ENCODE measurements at places on chromosomes 6 and 20.
A peak's percentile ranks its signal among the peaks of the same experiment; 100 is the strongest.

- DNase-seq, result no peak
Observed at GRCh38 chr6:32980488-32981038, 12.2 kb downstream of the BRD2 start.

GRCh38 chr6:23316931-23317330 lies 747.6 kb downstream of the HDGFL1 start:
- no peak for DNase-seq

DNA sequence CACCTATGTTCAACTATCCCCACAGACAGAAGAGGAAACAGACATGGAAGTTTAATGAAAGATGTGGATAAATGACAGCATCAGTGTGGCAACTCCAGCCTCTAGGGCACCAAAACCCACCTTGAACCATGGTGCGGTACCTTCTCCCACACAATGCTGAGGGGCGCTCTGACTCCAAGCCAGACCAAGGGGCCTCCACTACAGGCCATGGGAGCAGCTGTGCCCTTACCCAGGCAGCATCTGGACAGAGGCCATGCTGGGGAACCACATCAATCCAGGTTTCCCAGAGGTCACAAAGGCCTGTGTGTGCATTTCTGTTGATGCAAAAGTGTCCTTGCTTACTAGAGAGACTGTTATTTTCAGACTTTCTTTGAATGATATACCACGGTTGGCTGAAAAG lies 4.1 kb downstream of the PRR18 start:
- no peak for DNase-seq

DNA sequence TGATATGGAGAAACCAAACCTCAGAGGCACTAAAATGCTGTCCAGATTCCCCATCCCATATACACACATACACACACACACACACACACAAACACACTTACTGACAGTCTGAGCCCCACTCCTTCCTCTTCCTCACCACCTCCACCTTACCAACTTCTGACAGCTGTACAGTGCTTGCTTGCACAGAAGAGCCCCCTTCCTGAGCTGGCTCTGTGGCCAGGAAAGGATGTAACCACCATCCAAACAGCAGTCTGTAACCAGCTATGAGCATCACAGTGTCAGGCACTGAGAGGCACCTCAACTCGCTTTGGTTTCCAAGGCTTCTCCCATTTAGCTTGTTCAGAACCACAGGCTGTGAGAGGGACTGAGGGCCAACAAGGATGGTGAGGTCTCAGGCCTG lies 5.9 kb upstream of the C6orf136 start:
- DNase-seq, result no peak

DNA sequence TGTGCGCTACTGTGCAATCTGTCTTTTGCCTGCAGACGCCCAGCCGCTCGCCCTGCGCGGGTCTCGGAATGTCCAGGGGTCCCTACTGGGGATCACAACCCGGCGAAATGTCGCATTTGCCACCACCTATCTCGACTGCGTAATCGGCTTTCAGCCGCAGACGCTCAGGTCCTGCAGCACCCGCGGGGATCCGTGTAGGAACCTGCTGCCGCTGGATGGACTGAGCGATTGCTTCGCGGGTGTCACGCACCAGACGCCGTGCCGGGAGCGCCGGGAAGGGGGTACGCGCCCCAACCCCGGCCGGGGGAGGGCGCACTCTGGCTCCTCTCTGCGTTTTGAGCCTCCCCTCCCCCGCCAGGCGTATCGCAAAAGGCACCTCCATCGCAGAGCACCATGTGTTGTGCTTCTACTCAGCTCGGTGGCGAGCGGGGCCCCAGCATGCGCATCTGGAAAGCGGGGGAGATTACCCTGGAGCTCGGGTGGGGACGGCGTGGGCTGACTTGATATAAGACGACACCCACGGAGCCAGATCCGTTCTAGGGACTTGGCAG lies 747 bp upstream of the PTPRA start:
- DNase-seq, result peak; percentile 88

DNA sequence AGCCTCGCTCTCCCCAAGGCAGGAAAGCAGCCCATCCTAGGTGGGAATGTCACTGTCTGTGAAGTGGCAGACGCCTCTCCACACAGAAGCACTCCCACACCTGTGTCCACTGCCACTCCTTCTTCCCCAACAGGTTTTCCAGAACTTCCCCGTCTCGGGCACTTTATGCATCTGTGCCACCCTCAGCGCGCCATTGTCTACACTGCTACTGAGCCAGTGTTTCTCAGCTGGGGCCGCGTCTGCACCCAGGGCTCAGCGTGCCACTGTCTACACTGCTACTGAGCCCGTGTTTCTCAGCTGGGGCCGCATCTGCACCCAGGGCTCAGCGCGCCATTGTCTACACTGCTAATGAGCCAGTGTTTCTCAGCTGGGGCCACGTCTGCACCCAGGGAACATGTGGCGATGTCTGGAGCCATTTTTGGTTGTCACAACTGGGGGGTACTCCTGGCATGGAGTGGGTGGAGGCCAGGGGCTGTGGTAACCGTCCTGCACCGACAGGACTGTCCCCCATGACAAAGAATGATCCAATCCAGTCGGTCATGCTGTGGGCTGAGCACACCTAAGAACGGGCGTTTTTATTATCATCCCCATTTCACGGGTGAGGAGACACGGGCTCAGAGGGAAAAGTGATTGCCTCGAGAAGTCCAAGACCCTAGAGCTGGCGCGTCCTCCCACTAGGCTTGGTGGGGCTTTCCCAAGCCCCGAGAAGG lies 41.7 kb upstream of the ZBP1 start:
- no peak for DNase-seq

DNA sequence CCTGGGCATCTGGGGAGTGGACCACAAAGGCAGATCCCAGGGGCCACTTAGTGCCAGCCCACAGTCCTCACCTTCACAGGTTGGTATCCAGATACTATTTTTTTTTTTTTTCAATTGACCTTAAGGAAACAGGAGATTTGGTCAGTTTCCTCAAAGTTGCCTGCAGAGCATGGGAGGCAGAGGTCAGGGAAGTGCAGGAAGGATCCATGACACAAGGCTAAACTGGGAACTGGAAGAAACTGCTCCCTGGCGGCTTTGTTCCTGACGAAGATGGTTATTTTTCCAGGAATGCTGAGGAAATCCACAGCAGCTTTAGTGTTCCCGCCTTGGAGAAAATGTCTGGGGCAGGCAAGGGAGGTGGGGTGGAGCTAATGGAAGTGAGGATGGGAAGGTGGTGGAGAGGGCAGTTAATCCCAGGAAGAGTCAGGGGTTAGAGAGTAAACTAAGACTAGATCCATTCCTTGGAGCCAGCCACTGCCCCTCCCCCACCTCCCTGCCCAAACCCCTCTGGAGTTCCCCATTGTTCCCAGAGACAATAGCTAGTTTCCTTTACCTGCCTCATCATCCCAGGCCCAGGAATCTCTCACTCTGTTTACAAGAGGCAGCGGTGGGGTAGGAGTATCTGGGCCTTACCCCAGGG lies 14.3 kb upstream of the MYMX start:
- no peak for DNase-seq

DNA sequence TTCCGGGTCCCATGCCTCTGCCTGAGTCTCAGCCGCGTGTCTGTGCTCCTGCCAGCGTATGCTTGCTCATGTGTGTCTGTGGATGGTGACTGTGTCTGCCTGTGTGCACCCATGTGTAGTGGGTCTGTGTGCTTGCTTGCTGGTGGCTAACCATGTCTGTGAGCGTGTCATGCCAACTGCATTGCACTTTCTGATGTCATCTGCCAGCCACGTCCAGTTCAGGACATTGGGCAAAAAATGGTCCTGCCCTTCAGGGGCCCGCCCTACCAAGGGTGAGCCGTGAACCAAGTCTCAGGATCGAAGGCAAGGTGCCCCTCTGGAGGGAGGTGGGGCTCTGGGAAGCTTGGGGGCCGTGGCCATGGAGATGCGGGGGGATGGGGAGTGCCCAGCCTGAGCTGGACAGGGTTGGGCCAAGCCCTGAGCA lies 9.4 kb upstream of the ZBTB46 start:
- DNase-seq, result no peak

DNA sequence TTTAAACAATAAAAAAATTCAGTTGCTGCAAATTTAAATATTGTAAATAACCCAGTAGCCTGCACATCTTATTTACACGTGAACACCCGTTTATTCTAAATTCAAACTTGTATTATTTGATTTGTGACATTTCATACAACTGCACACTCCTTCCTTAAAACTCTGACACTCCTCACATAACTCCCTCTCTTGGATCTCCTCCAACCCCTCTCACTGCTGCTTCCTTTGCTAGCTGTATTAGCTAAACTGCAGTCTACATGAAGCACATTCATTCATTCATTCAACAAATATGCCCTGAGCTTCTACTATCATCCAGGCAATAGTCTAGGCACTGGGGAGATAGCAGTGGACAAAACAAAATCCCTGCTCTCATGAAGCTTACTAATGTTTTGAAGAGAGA lies 47.0 kb downstream of the FBXL4 start:
- no peak for DNase-seq

GRCh38 chr6:156729248-156729647 lies 47.9 kb upstream of the ARID1B start:
- DNase-seq, result no peak

- DNase-seq, result no peak
Observed at GRCh38 chr6:39753725-39754045, 28.5 kb upstream of the KIF6 start.

DNA sequence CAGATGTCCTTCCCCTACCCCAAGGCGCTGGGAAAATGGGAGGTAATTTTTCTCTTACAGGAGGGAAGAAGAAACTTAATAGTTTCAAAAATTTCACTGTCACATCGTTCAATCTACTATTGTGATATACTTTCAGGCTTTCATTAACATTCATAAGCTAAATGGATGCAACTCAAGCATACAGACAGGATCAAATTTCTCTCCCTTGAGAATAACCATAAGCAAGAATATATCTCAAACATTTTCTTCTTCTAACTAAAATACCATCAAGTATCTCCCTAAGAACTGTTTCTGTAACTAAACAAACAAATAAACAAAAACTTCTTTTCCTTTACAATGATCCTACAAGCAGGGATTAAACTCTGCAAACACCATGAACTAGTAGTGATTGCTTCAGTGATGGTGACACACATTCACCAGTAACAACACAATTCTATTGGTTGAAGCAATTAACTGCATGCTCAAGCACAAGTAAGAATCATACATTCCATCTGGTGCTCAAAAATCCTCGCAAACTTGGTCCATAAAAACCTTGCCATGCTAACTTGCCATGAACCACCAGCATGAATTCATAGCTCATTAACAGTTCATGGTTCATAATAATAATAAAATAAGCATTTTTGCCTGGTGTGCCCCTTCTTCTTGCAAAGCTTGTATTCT lies 183.8 kb downstream of the PTPRK start:
- DNase-seq, result no peak

Measured in suppressor macrophage (primary cell).